ENCODE measurements at places on chromosomes 4 and X.

- no peak for DNase-seq
Measured at GRCh38 chr4:8341691-8342090, 72.1 kb downstream of the HTRA3 start.

GRCh38 chr4:78047366-78047765 is 9.8 kb upstream of the FRAS1 start:
- no peak for DNase-seq

- DNase-seq, result no peak
Measured at GRCh38 chr4:105193536-105193935, 46.9 kb downstream of the TET2 start.

GRCh38 chrX:33434256-33435092 is 223.1 kb upstream of the DMD start:
- DNase-seq, result peak; percentile 61

- no peak for DNase-seq
Measured at GRCh38 chr4:107213410-107213809, 177.3 kb upstream of the DKK2 start.

DNA sequence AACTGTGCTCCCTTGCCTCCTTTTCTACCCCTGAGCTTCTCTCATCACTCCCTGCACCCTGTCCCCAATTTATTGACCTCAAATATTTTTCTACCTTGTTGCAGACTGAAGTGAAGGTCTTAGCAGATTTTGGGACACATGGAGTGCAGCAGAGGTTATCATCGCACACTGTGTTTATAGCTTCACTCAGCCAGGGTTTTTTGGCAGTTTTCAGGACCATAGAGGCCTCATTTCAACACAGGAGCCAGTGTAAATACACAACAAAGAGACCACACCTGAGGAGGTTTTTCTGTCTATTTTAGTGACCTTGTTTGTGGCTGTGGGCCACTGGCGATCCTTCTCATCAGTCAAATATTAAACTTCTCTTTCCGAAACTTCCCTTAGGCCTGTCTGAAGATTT is 457.1 kb downstream of the SPRY1 start:
- DNase-seq, result no peak

DNA sequence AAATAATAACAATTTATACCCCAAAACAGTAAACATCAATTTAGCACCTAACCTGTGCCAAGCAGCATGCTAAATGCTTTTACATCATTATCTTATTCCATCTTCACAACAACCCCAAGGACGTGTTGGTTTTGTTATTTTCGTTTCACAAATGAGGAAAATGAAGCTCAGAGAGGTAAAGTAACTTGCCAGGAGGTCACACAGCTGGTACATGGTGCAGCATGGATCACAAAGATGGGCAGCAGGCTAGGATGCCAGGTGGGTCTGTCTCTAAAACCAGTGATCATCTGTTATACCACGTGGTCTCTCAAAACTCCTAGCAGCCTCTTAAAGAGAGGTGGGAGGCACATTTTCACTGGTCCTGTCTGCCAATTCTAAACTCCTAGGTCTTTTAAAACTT is 323.6 kb upstream of the F9 start:
- no peak for DNase-seq

DNA sequence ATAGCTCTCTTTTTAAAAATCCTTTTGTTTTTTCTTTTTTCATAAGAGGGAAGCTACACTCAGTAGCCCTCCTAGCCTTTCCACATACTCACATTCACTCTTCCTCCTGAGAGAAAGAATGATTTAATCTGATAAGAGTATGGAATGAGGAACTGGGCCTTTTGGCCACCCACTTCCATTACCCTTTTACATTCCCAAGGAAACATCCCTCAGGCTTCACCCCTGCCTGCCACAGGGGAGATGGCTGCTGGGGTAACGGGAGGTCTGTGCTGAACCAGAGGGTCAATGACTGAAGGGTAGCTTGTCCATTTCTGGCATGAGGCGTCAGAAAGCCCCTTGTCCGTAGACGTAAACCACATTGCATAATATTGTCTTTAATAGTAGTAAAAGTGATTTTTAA is 67.2 kb upstream of the CCSER1 start:
- DNase-seq, result no peak

GRCh38 chrX:44903107-44903506 is 30.1 kb downstream of the KDM6A start:
- DNase-seq, result no peak

GRCh38 chr4:173448103-173448502 is 49.2 kb upstream of the SCRG1 start:
- no peak for DNase-seq

- no peak for DNase-seq
Measured at GRCh38 chr4:111984169-111984819, 161.0 kb upstream of the FAM241A start.

- no peak for DNase-seq
Measured at GRCh38 chrX:71225009-71225408, 2.0 kb downstream of the GJB1 start.

- DNase-seq, result no peak
Measured at GRCh38 chr4:76758290-76758882, 139.6 kb downstream of the SOWAHB start.

DNA sequence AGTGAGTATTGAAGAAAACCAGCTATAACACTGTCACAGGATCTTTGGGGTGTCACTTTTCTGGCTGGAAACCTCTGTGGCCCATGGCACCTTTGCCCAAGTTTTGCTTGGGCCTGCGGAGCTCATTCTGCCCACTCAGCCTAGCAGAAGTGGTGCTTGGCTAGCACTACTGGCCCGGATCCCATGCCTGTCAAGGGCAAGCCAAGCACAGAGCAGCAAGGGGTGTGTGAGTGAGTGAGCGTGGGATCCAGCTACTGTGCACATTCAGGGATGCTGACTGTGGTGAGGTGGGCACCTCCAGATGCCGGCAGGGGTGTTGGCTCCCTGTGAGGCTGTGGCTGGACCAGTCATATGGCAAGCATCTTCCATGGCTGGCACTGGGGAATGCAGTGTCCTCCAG is 55.4 kb upstream of the RASGEF1B start:
- DNase-seq, result no peak

GRCh38 chr4:73692254-73692653 is 48.1 kb upstream of the CXCL8 start:
- no peak for DNase-seq

DNA sequence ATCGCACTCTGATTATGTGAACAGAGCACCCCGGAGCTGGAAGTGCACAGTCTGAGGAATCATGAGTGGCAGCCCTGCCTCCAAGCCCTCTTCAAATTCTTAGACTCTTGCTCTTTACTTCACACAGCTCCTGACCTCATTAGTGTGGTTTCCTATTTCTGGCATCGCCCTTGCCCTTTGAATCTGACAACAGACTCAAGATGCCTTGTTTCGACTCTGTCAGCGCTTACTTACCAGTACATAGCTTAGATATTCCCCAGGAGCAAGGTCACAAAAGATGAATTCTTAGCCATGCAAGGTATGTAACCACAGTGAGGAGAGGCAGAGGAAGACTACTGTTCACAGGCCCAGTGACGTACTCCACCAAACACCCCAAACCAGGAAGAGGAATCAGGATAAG is 167.2 kb downstream of the KDR start:
- DNase-seq, result no peak

- no peak for DNase-seq
Measured at GRCh38 chr4:88928852-88929251, 128.1 kb downstream of the FAM13A start.

DNA sequence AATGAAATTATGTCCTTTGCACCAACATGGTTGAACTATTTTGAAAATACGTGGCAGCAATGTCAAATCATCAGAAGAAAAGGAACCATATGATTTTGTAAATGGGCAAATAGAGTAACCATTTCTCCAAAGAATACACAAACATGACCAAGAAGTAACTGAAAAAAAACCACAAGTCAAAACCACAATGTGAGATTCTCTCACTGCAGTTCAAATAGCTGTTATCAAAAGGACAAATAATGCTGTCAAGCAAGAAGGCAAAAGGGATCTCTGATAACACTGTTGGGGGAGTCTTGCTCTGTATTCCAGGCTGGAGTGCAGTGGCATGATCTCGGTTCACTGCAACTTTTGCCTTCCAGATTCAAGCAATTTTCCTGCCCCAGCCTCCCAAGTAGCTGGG is 280.8 kb upstream of the ZCCHC13 start:
- no peak for DNase-seq

DNA sequence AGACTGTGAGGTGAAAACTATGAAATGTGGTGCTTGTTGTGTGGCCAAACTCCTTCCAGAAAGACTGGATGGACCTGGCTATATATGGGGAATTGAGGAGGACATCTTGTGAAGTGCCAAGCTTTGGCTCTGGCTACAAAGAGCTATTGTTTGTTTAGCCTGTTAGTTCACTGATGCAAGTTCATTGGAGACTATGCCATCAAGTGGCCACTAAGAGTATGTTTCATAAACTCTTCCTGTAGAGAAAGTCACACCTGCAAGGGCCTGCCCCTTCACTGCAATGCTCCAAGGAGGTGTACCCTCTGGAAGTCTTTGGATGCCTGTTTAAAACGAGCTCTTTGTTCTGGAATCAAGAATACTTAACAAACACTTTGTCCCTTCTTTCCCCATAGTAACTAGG is 382.0 kb downstream of the GABRG1 start:
- DNase-seq, result no peak
